ENCODE measurements at places on chromosomes 6 and 20. TPM values are rescaled to one million over a fixed set of nuclear protein-coding genes. Genes with fewer than 3 reads are reported as not detected.
A peak's percentile ranks its signal among the peaks of the same experiment; 100 is the strongest.

- no peak overlapping the region for H3K4me3 ChIP-seq
- no peaks in the 10 kb centered on the region for H3K27me3 ChIP-seq
- H3K27ac ChIP-seq, result no peak overlapping the region
- DNase-seq, result no peak
- no peaks in the 10 kb centered on the region for H3K36me3 ChIP-seq
- H3K4me1 ChIP-seq, result no peaks in the 10 kb centered on the region
Observed at GRCh38 chr6:10453596-10453995, 38.7 kb upstream of the TFAP2A start.

GRCh38 chr6:131900231-131900630, 50.9 kb downstream of the CCN2 start:
- H3K4me3 ChIP-seq, result peak overlapping the region; percentile 0
- peaks cover 4% of the 10 kb centered on the region for H3K4me1 ChIP-seq
- DNase-seq, result peak; percentile 38
- peak overlapping the region; percentile 29 for H3K27ac ChIP-seq
- no peaks in the 10 kb centered on the region for H3K27me3 ChIP-seq
- peaks cover 28% of the 10 kb centered on the region for H3K36me3 ChIP-seq

GRCh38 chr20:44154521-44155001, 32.4 kb downstream of the JPH2 start:
- no peak overlapping the region for H3K27ac ChIP-seq
- no peak overlapping the region for H3K4me3 ChIP-seq
- H3K4me1 ChIP-seq, result no peaks in the 10 kb centered on the region
- H3K27me3 ChIP-seq, result no peaks in the 10 kb centered on the region
- H3K36me3 ChIP-seq, result no peaks in the 10 kb centered on the region
- no peak for DNase-seq

DNA sequence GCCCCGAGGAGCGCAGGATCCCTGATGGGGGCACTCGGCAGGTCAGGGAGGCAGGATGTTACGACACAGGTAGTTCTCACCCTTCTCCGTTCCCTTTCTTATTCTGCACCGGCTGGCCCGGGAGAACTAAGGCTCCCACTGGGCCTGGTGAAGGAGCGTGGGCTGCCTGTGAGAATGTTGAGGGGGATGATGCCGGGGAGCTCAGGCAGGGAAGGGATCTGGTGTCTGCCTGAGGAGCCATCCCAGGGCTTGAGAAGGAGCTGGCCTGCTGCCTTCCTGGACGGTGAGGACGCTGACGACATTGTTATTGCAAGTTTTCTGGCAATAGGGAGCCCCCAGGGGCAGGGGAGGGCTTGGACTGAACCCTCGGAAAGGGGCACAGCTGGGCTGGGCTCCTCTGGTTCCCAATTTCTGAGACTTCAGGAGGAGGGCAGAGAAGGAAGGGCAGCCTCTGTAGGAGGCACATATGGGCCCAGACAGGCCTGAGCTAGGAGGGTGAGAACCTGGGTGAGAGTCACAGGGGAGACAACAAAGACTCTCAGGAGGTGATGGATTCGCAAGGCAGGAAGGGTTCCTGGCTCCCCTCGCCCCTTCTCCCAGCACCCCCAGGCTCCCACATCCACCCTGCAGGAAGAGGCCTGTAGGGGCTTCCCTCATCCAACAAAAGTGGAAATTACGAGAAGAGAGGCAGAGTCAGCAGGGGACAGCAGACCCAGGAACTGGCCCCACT, 32.8 kb downstream of the CYP21A2 start:
- no peak overlapping the region for H3K27ac ChIP-seq
- H3K4me1 ChIP-seq, result no peaks in the 10 kb centered on the region
- no peak overlapping the region for H3K4me3 ChIP-seq
- DNase-seq, result no peak

DNA sequence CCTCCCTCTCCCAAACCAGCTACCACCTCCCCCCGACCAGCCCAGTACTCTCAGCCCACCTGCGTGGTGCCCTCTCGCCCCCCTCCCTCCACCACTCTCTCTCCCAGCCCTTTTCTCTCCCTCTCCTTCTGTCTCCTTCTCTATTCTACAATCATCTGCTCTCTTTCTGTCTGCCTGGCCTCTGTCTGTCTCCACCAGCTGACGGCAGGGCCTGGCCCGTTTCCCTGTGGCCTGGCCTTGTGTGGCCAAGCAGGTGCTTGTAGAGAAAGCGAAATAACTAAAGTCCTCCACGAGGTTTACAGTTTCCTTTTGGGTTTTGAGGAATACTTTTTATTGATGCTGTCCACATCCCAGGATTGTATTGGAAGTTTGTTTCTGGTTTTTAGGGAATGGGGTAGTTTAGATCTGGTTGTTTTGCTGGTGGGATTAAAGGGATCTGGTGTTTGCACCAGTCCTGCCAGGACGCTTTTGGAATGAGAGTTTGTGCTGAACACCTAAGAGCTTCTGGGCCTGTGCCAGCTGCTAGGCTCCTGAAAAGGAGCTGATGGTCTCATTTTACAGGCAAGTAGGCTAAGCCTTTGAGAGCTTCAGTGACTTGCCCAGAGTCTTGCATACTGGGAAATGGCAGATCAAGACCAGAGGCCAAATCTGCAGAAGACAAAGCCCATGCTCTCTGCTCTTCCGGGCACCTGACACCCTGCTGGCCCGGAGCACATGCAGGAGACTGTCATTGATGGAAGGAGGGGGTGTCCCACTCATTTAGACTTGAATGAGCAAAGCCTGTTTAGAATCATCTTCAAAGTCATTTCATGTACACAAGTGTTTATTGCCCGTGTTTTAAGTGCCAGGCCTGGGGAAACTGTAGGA, 161.7 kb downstream of the SYCP2 start:
- no peak overlapping the region for H3K27ac ChIP-seq
- H3K4me1 ChIP-seq, result no peaks in the 10 kb centered on the region
- no peaks in the 10 kb centered on the region for H3K27me3 ChIP-seq
- no peak overlapping the region for H3K4me3 ChIP-seq
- no peak for DNase-seq
- H3K36me3 ChIP-seq, result no peaks in the 10 kb centered on the region

GRCh38 chr6:6843057-6843627, 254.6 kb downstream of the LY86 start:
- peaks cover 3% of the 10 kb centered on the region for H3K4me1 ChIP-seq
- H3K27me3 ChIP-seq, result no peaks in the 10 kb centered on the region
- no peak for DNase-seq

DNA sequence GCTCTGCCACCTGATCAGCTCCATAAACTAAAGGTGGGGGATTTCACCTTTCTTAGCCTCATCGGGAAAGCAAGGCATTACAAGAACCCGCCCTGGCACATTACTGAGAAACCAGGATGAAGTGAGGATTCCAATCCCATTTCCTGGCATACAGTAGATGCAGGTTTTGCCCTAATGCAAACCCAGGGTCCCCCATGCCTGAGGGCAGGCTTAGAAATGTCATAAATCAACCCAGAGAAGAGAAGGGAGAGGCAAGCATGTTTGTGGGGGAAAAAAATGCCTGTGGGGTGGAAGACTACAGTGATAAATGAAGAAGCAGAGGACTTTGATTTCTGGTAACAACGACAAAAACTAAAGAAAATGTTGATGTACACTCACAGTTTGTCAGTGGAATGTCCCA, 18.0 kb upstream of the PMEPA1 start:
- H3K27ac ChIP-seq, result no peak overlapping the region
- H3K27me3 ChIP-seq, result no peaks in the 10 kb centered on the region
- no peak overlapping the region for H3K4me3 ChIP-seq
- H3K36me3 ChIP-seq, result no peaks in the 10 kb centered on the region

DNA sequence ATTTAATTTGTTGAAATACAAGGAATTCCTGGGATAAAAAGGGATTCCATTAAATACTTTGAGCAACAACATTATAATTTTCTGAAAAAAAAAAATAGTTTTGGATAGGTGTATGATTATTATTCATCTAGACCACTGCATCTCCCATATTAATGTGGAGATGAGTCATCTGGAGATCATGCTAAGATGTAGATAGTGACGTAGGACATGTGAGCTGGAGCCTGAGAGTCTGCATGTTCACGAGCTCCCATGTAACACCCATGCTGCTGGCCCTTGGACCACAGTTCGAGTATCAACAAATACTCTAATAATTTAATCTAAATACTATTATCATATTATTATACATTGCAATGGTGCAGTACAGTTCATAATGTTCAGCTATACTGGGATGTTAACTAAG, 91.6 kb downstream of the EPM2A start:
- no peaks in the 10 kb centered on the region for H3K27me3 ChIP-seq
- H3K27ac ChIP-seq, result no peak overlapping the region

- H3K36me3 ChIP-seq, result no peaks in the 10 kb centered on the region
- DNase-seq, result no peak
- H3K27me3 ChIP-seq, result no peaks in the 10 kb centered on the region
- H3K4me3 ChIP-seq, result no peak overlapping the region
- H3K4me1 ChIP-seq, result no peaks in the 10 kb centered on the region
Observed at GRCh38 chr6:77181749-77182148, 281.5 kb downstream of the HTR1B start.

GRCh38 chr6:149045404-149045803, 272.1 kb upstream of the TAB2 start:
- H3K4me3 ChIP-seq, result no peak overlapping the region
- no peak for DNase-seq
- H3K36me3 ChIP-seq, result peaks cover 4% of the 10 kb centered on the region
- H3K27ac ChIP-seq, result no peak overlapping the region

GRCh38 chr6:159828074-159828473, 28.0 kb downstream of the PNLDC1 start:
- H3K4me1 ChIP-seq, result peaks cover 18% of the 10 kb centered on the region
- no peak overlapping the region for H3K4me3 ChIP-seq
- H3K36me3 ChIP-seq, result no peaks in the 10 kb centered on the region
- DNase-seq, result no peak
- H3K27ac ChIP-seq, result no peak overlapping the region

DNA sequence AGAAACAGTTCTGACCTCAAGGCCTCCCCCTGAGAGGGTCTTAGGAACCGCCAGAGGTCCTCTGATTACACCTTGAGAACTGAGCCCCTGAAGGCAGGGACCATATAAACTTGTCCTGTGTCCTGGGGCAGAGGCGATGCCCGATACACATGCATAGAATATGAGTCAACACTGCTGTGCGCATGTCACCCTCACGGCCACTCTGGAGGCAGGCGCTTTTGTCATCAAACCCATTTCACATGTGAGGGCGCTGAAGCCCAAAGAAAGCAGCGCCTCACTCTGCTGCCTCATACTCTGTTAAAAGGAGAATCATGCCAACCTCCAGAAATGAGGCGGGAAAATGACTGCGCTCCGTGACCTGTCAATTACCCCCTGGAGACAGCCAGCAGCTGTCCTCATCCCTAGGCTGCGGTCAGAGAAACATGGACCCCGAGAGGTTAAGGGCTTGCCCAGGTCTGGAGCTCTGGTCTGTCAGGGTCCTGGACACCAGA, 158.3 kb downstream of the GRM4 start:
- H3K27me3 ChIP-seq, result no peaks in the 10 kb centered on the region
- no peak overlapping the region for H3K27ac ChIP-seq
- peak; percentile 16 for DNase-seq
- H3K4me1 ChIP-seq, result no peaks in the 10 kb centered on the region

GRCh38 chr6:157990321-157991066, 8.8 kb downstream of the SYNJ2 start:
- H3K4me3 ChIP-seq, result no peak overlapping the region
- H3K27ac ChIP-seq, result no peak overlapping the region
- H3K36me3 ChIP-seq, result peaks cover 8% of the 10 kb centered on the region
- peaks cover under 1% of the 10 kb centered on the region for H3K4me1 ChIP-seq

DNA sequence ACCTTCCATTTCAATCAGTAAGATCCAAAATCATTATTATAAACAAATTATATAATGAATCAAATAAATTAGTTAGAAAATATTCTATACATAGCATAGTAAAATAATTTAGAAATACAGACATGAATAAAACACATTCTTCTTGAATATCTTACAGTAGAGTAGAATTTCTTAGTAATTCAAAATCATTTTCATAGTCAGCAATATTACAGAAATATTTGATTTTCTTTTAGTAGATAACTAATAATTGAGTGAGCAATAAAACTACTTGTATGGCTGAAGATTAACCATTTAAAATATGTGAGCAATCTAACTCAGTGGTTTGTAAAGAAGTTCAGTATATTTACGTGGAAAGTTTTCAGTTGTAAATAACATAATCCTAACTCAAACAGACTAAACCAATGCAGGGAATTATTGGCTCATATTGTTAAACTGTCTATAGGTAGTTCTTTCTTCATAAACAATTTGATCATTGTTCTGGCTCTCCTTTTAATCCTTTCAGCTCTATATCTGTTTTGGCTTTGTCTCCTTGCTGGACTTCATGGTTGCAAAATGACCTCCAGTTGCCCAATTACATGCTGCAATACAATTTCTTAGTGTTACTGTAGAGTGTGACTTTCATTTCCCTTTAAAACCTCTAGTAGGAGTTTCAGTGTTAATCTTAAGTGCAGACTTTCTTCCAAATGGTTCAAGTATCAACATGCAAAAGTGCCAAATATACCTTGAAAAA, 307.5 kb downstream of the EYS start:
- DNase-seq, result no peak
- no peak overlapping the region for H3K4me3 ChIP-seq
- no peaks in the 10 kb centered on the region for H3K27me3 ChIP-seq

GRCh38 chr6:6005051-6006005, 1.4 kb downstream of the NRN1 start:
- H3K4me1 ChIP-seq, result peaks cover 7% of the 10 kb centered on the region
- no peak for DNase-seq
- H3K27me3 ChIP-seq, result peaks cover 69% of the 10 kb centered on the region
- peak overlapping the region; percentile 87 for H3K4me3 ChIP-seq
- H3K36me3 ChIP-seq, result no peaks in the 10 kb centered on the region
- no peak overlapping the region for H3K27ac ChIP-seq

- DNase-seq, result no peak
- H3K36me3 ChIP-seq, result peaks cover 21% of the 10 kb centered on the region
- no peak overlapping the region for H3K4me3 ChIP-seq
- no peaks in the 10 kb centered on the region for H3K4me1 ChIP-seq
Observed at GRCh38 chr20:35191419-35192117, 19.7 kb downstream of the PROCR start.

- H3K27ac ChIP-seq, result no peak overlapping the region
- no peaks in the 10 kb centered on the region for H3K27me3 ChIP-seq
- H3K4me3 ChIP-seq, result no peak overlapping the region
- no peak for DNase-seq
Observed at GRCh38 chr6:155031091-155031490, 36.0 kb downstream of the TIAM2 start.

GRCh38 chr20:23686046-23686750, 2.6 kb downstream of the CST4 start:
- H3K27me3 ChIP-seq, result no peaks in the 10 kb centered on the region
- no peaks in the 10 kb centered on the region for H3K4me1 ChIP-seq
- DNase-seq, result peak; percentile 22
- H3K27ac ChIP-seq, result no peak overlapping the region
- no peaks in the 10 kb centered on the region for H3K36me3 ChIP-seq

Gene GJA1
- 530 TPM for total RNA-seq

Gene SLC35B2
- total RNA-seq, result 36.1 TPM

Gene LATS1
- total RNA-seq, result 25.1 TPM

Gene ISM1
- total RNA-seq, result 0.24 TPM

Gene IP6K3
- total RNA-seq, result 0.46 TPM
